Globus pallidus (tissue), 1 donor: ENCODE measurements at places on chromosomes 13 and 19.

DNA sequence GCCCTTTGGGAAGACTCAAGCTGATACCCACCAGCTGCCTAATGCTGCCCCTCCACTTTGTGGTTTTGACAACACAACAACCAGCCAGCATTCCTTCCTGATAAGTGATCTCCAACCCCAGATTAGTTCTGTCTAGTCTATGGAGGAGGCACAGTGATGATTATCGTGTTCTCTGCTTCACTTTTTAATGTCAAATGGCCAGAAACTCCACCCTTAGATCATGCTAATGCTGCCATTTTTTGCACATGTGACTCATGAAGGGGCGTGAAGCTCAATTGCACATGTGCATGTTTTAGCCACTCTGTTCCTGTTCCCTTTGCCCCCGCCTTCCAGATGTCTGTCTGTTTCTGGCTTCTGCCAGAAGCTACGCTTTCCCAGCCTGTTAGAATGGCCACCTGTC is 199.8 kb downstream of the COG6 start:
- DNase-seq = no peak

GRCh38 chr19:1626417-1627010 is 21.3 kb upstream of the UQCR11 start:
- DNase-seq = no peak

DNA sequence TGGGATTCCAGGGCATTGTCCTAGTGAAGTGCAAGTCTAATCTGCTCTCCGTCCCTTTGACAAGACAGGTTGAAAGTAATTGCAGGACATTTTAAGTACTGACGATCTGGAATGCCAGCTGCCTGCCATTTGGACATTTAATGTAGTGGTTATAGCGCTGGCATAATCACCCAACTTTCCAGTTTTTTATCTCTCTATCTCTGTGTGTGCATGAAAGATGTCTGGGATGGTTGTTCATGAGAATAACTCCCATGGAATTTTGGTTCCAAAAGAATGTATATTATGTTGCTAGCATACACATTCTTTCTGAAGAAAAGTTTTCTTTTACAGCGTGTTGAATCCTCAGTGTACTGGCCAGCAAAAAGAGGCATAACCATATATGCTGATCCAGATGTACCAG is 53.6 kb downstream of the TDRD12 start:
- DNase-seq = no peak

GRCh38 chr19:2037651-2038255 is 13.3 kb downstream of the MKNK2 start:
- DNase-seq = no peak

DNA sequence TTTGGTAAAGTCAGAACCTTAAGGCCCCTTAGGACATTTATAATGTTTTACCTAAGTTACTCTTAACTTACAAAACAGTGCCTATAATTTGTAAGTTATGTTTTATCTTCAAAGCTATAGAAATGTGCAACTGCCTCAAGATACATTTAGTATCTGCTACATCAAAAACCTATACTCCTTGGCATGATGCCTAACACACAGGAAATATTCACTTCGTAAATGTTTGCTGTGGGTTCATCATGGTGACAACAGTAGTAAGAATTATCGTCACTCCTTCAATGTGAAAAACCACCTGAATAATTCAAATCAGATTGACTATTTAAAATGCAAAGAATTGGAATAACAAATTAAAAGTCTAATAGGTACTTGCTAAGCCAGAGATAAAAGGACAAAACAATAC is 184.1 kb downstream of the DIAPH3 start:
- no peak for DNase-seq

GRCh38 chr19:14669940-14670339 is 4.7 kb downstream of the ADGRE3 start:
- no peak for DNase-seq

GRCh38 chr13:30440910-30441703 is 18.8 kb downstream of the UBE2L5 start:
- DNase-seq = no peak

- DNase-seq = no peak
Measured at GRCh38 chr19:3433313-3433712, 47.0 kb downstream of the SMIM24 start.

DNA sequence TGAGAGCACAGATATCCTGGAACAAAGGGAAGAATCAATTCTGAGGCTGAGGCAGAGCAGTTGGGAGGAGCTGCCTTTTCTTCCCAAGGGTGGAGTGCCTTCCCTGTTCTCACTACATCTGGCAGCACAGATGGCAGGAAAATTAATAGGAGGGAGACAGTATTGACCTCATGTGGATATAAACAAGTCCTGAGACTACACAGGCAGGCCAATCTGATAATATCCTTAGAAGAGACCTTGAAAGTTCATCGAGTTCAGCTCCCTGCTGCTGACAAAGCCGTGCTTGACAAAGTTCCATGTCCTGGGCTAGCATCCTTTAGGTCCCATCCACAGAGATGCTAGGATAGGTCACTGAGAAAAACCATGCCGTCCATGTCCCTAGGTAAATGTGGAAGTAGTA is 1451.5 kb downstream of the EFNB2 start:
- no peak for DNase-seq

DNA sequence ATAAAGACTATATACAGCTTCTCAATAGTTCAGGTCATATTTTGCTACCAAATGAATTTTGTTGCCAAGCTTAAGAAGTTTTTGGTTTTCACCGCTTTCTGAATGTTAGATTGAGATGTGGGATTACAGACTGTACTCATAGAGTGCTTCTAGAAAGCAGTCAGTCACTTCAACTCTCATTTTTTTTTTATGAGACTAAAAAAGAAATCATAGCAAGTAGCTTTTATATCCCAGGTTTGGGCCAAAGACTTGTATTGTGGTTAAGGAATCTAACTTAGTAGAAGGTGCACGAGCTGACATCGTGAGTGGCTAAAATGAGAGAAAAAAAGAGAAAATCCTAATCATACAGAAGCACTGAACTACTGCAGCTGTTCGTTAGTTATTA is 2.2 kb upstream of the USPL1 start:
- no peak for DNase-seq

DNA sequence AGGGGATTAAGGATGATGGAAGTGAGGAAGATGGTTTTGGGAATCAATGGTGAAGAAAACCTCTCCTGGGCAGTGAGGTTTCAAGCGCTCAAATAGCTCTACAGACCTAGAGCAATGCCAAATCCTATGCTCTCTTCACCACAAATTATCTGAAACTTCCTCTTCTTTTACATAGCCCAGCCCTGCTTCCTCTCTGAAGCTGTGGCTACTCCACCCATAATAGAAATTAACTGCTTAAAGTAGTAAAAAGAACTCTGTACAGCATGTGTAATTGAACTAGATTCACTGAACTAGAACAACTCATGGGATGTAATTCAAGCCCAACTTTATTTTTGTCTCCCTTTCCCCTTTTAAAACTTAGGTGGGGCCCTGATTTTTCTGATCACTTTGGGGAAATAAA is 20.4 kb upstream of the IFT88 start:
- no peak for DNase-seq

DNA sequence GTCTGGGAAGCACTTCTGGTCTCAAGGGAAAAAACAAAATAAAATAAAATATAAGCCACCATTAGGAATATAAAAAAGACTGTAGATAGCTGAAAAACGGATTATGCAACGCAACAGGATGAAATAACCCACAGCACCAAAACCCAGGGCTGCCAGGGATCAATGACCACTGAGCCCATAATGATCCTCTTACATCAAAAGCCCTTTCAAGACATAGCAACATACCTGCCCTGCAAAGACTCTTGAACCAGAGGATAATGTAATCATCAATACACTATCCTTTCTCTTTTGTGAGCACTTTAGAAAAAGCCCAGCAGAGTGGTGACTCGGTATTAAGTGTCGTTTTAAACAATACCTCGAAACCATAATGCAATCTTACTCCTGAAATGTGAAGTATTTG is 235.0 kb upstream of the SOX21 start:
- no peak for DNase-seq

- DNase-seq = no peak
Measured at GRCh38 chr13:21883713-21884112, 212.8 kb downstream of the FGF9 start.

GRCh38 chr19:40363069-40363468 is 14.6 kb downstream of the PLD3 start:
- DNase-seq = no peak

- no peak for DNase-seq
Measured at GRCh38 chr13:98648686-98649085, 71.8 kb upstream of the STK24 start.

DNA sequence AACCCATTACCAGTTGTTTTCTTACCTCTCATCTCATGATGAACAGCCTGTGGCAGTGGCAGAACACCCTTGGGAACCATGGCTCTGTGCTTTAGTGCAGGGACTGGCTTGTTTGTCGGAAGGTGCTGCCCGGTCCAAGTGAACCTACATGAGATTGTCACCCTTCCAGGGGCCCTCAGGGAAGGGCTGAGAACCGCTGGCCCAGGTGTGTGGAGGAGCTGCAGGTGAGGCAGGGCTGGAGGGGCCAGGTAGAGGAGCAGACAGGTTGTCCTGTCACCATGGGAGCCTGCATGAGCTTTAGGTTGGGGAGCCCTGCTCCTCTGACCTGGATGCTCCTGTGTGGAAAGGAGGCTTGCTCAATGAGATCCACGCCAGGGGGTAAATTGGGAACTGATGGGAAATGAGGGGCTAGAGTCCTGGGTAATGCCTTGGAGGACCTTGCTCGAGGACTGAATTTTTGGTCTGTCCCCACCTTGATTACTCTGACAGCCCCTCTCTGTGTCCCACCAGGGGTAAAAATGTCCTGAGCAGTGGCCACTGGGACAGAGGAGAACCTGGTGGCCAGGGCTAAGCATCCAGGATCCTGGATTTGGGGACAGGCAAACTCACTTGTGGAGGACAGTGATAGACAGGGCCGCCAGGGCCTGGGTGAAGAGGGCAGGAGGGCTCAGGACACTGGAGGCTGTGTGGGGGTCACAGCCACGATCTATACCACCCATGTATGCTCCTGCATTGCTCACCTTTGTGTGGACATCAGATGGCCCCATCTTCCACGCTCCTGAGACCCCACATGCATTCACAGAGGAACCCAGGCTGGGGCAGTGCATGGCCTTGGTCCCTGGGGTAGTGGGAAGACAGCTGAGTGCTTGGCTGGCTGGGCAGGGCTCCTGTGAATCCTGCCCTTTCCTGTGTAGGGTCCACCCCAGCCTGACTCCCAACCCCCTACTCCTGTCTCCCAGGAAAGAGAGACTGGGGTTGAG is 24.1 kb upstream of the CEACAM1 start:
- DNase-seq = no peak

GRCh38 chr13:78659732-78660494 is 958 bp upstream of the OBI1 start:
- DNase-seq = peak; percentile 14

GRCh38 chr13:113835461-113836270 is 28.2 kb downstream of the GAS6 start:
- no peak for DNase-seq

DNA sequence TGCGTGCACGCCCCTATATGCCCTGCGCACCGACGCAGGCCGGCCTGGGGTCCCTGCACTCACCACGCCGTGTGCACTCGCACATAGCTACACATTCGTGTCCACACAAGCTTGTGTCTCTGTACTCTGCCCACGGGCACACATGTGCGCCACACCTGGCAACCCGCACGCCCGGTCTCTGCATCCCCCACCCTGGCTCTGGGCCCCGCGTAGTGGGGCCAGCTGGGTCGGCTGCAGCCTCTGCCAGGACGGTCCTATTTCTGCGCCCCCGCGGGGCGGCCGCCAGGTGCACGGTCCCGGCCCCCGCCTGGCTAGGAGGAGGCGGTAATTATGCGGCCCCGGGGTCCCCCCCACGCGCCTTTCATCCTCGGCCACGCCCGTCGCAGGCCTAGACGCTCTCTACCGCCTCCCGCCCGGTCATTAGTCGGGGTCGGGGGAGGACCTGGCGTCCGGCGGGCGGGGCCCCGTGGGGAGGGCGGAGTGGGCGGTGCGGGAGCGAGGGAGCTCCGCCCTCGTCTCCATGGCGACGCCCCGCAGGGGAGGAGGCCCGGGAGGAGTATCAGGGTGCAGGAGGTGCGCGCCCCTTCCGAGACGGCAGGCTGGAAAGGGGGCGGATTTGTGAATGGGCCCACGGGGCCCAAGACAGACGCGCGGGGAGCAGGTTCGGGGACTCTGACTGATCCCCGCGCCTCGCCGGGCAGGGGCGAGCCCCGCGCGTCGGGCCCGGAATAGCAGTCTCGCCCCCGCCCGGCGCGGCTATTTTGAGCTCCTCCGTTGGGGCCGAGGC is 2.8 kb upstream of the CIRBP start:
- no peak for DNase-seq

DNA sequence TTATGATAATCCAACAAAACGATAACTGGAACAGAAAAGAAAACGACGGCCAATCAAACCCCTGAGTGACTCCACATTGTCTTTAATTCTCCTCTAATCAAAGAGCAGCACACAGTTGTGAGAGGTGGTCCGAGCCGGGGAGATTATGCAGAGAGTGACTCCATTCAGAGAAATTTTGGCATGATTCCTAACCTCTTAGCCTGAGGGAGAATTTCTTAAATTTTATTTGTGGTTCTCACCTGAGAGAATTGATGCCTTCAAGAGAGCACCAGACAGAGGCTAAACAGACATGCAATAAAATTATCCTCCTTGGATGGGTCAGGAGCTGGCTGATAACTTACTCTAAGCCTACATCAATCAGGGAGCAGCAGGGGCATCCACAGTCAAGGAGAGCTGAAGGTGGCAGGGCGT is 310.0 kb upstream of the KLF12 start:
- DNase-seq = no peak

DNA sequence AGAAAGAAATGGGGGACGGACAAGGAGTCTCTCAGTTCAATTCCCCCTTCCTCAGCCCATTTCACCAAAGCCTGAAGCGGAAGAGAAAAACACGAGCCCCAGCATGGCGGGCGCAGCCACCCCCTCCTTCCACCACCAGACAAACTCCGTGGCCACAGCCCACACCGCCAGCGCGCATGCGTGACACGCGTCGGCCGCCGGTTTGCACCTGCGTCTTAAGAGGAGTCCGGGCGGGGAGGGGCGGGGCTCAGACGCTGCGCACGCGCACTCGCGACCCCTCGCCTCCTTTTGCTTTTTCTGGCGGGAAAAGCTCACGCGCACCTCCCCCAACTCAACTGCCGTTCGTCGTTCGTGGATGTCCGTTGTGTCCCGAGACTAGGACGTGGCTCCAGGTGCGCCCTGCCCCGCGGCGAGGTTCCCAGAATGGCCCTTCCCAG is at the start of gene KASH5:
TSS of gene KASH5 (plus strand) at position 314 of the 437 bp plus-strand sequence. CDS start 2,635 bp downstream, outside the sequence.
- peak; percentile 46 for DNase-seq

- no peak for DNase-seq
Measured at GRCh38 chr19:18789422-18789869, 1.7 kb downstream of the COMP start.

DNA sequence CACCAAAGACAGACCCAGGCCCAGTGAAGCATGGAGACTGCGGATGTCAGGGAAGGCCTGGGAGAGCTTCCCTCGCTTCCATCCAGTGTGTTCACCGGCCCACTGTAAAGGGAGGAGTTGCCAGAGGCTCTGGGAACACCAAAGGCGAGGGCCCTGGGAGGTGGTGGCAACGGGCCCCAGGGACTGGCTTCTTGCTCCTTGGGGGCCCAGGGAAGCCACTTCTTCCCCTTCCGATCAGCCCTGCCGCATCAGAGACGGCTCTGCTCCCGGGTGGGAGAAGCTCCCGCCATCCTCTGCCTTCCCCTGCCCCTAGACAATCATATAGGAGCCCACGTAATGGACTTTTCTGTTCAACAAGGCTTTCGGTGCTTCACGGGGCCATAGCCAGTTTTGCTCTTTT is 83.4 kb upstream of the GPR183 start:
- no peak for DNase-seq

GRCh38 chr13:39815345-39816111 is 160.1 kb downstream of the COG6 start:
- DNase-seq = no peak

- no peak for DNase-seq
Measured at GRCh38 chr13:113934576-113934975, 39.3 kb downstream of the C13orf46 start.
